ENCODE measurements at places on chromosomes 6 and 20.
A peak's percentile ranks its signal among the peaks of the same experiment; 100 is the strongest.

DNA sequence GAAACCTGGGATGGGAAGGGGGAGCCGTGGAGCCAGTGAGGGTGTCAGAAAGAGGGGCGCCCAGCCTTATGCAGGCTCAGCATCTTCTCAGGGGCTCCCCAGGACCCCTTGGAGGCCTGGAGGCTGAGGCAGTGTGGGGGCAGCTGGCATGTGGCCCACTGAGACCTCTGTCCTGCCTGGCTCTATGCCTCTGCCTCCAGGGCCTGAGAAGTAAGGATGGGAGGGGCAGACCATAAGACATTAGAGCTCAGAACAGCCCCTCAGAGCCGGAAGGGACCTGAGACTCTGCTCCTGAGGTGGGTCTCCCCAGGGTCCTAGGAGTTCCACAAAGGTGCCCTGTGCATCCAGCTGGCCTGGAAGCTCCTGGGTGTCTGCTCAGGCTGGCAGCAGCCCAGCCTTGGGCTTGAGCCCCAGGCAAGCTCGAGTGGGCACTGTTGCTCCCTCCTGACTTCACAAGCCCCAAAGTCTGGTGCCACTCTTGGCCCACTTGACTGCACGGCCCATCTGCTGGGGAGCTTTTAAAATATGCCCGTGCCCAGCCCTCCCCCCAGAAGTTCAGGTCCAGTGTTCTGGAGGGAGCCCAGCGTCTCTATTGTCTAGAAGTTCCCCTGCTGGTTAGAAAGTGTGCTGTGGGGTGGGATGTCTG, 126.8 kb downstream of the GRM4 start:
- DNase-seq: no peak

DNA sequence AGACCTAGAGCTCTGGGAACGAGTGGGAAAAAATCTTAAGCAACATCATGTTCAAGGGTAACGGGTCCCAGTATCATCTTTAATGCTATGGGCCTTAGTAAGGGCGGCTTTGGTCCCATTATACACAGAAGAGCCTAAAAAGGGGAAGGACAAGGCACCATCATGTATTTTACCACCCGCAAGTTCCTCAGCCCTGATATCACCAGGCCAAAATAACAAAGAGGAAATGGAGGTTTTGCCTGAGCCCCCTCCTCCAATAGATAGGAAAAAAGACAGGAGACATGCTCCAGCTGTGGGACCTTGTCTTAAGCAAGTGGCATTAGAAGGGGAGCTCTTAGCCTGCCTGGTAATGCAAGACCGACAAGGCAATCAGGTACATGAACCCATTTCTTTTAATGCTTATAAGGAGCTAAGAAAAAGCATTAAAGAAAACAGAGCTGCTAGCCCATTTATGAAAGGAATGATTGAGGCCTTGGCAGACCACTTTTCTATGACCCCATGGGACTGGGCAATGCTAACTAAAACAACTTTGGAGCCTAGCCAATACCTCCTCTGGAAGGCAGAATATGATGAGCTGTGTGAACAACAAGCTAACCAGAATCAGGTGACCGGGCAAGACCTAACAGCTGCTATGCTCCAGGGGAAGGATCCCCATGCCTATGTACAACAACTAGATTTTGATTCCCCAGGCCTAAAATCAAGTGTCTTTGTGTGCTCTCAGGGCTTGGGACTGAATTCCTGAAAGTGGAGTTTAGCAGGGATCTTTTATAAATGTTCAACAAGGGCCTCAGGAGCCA, 23.2 kb downstream of the HLA-DPA1 start:
- DNase-seq: no peak

GRCh38 chr6:75287424-75287823, 2.8 kb upstream of the TMEM30A start:
- no peak for DNase-seq

- DNase-seq: no peak
Observed at GRCh38 chr6:14475306-14475705, 357.7 kb downstream of the CD83 start.

DNA sequence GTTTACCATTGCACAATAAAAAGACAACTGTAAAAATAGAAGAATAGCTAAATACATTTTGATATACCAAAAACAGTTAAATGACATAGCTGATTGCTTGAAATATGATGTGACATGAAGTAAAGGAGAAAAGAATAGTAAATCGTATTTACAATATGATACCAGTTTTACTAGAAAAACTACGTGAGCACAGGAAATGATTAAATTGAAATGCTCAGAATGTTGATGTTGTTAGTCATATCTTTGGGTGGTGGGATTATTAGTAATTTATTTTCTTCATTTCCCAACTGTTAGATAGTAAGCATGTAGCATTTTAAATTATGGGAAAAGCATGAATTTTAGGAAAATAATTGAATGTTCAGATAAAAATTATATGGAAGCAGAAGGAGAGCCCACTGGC, 268.3 kb upstream of the TAB2 start:
- DNase-seq: no peak

DNA sequence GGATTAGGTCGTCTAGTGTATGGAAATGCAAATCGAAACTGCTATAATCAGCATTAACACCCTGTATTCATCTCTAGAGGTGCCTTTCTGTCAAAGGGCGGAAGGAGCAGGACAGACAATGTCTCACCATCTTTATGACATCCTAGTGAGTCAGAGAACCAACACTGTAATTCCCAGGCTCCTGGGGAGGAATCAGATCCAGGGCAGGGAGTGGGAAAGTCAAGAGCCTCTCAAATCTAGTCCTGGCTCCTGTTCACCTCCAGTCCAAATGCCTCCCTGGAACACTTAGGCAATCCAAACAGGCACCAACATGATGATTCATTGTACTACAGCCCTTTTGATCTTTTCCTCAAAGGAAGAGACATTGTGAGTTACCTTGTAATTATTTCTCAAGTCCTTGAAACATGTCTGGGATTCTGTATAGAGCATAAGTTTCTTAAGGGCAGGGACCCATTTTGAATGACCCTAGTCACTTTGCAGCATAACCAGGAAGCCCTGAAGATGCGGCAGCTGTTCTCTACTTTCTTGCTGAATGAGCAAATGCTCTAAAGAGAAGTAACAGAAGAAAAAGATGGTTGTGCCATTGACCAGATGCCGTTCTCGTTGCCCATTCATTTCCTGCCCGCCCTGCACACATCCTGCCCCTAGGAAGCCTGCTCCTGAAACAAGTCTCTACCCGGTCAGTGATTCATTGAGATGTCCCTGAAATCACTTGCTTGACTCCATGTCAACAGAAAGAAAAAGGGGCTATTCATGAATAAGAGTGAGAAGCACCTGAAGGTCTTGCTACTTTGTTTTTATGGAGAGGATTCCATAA, 112.8 kb upstream of the JARID2 start:
- peak; percentile 27 for DNase-seq

GRCh38 chr6:33416386-33417127, 1.4 kb downstream of the CUTA start:
- DNase-seq: no peak

GRCh38 chr6:81455641-81456040, 296.8 kb downstream of the TENT5A start:
- DNase-seq: no peak

DNA sequence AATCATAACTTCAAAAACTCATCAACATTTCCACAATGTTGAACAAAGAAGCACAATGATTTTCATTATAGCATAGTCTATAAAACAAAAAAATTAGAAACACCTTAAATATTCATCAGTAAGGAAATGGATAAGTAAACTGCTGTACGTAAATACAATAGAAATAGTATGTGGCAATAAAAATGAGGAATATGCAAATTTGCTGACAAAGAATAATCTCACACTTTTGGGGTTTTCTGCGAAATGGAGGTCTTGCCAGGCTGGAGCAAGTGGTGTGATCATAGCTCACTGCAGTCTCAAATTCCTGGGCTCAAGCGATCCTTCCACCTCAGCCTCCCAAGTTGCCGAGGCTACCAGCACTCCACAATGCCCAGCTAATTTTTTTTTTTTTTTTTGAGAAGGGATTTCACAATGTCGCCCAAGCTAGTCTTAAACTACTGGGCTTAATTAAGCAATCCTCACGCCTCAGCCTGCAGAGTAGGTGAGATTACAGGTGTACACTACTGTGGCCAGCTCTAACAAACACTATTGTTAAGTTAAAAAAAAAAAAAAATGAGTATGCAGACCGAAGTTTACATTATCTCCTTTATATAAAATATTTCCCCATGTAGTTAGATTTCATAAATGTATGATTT, 58.8 kb upstream of the SMIM28 start:
- no peak for DNase-seq

- DNase-seq: no peak
Observed at GRCh38 chr20:45041464-45042337, 59.2 kb downstream of the KCNS1 start.

- no peak for DNase-seq
Observed at GRCh38 chr6:113723182-113723581, 134.0 kb upstream of the MARCKS start.

DNA sequence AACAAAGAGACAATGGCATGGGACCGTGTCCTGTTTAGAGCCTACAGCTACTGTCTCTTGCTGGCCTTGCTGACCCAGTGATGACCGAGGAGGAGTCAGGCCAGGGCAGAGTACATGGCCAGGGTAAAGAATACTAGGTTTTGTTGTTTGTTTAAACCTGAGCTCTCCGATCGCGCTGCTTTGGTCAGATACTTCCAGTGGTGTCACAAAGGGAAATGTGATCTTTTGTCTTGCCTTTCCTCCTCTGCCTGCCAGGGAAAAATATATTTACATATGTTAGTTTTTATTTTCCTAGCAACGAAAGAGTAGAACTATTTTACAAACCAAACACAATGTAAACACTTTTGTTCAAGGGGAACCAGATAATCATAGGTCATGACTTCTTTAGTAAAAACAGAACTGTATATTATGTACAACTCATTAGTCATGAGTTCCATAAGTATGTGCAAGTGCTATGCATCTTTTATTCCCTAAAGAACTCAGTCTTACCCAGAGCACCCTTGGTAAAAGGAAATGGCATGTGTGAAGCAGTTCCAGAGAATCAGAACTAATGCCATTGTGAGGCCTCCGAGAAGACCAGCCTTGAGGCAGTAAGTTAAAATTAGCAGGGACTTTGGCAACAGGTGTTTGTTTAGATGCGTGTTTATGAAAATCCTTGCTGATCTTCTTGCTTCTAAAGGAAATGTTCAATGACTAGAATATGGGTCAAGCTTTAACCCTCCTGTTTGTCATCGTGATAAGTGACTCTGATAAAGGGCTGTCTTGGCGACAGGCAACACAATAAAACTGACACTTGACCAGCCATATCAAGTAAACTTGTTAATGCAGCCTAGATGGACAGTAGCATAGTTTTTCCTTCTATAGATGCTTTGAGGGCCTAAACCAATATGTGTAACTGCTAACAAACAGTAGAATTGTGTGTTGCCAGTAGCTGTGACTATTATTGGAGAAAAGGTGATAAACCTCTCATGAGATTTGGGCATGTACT, 204.6 kb downstream of the NKAIN2 start:
- DNase-seq: no peak

DNA sequence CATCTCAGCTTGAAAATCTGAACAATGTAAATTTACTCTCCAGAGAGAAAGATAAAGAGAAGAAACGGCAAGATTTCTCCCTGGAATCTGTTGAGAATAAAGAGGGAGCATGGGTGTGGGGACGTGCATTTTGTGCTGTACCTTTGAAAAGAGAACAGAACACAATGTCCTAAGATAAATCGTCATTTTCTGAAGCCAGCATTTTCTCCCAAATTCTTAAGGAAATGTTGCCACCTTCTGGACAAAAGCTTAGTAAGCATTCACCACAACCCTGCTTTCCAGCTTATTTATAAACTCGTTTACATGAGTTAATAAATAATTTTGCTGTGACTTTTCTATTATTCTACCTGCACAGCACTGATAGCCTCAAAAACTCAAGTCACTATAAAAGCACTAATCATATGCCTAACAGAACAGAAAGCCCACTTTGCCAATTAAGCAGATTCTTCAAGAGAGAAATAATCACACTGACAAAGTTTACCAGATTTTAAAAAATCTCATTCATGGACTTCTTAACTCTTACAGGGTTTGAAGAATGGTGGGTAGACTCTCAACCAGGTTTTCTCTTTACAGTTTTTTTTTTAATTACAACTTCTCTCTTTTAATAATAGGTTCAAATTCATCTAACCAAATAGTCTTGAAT, 155.8 kb downstream of the MBOAT1 start:
- peak; percentile 20 for DNase-seq

DNA sequence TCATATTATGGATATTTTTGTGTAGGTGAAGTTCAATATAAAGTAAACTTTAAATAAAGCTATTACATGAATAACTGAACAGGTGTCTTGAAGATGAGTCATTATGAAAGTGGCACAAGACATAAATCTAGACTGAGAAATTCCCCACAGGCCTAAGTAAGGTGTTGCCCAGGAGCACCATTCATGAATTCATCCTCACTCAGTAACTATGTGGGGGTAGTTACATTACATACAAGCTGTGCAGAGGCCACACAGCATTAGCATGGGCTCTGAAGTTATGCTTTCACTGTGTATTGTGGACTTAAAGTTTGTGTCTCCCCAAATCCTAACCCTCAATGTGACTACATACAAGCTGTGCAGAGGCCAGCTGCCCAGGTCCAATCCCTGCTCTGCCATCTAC, 65.9 kb downstream of the BCAS1 start:
- no peak for DNase-seq

DNA sequence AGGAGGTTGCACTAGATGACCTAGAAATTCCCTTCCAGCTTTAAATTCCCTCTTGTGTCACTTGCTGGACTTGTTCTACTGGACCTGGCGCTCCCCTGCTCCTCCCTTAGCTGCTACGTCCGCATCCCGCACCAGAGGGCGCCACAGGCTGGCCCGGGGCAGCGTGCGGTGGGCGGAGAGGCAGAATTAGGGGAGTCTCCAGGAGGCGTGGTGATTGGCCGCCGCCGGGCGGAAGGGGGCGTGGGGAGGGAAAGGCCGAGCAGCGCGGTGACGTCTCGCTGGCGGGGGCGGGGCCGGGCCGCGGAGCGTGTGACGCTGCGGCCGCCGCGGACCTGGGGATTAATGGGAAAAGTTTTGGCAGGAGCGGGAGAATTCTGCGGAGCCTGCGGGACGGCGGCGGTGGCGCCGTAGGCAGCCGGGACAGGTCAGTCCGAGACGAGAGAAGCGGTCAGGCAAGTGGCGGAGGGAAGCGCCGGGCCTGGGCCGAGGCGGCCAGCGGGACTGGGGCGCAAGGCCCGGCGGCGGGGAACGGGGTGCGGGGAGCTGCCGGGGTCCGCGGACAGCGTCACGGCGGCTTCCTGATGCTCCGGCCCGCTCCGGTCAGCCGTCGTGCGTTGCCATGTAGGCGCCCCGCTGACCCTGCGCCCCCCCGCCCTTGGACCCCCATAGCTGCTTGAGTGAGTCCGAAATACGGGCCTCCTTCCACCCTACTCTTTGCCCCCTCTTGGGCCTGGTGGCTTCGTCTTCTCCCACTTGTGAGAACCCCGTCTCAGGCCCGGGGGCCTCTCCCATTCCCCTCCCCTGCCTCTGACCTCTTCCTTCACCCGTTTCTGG, at the start of gene PPARD:
Gene PPARD, plus strand, starts transcription at position 301 of the 834 bp plus-strand sequence. CDS start 68,530 bp downstream, outside the sequence.
- peak; percentile 87 for DNase-seq

DNA sequence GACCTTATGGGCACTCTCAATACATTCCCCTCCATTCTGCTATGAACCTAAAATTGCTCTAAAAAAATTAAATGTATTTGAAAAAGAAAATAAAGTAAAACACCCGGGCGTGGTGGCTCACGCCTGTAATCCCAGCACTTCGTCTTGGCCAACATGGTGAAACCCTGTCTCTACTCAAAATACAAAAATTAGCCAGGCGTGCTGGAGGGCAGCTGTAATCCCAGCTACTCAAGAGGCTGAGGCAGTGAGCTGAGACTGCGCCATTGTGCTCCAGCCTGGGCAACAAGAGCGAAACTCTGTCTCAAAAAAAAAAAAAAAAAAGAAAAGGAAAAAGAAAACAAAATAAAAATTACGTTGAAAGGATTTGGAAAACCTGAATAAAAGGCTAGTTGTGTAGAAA, 60.5 kb downstream of the CD164 start:
- DNase-seq: no peak

GRCh38 chr20:20327746-20328145, 40.2 kb upstream of the INSM1 start:
- DNase-seq: no peak
